ENCODE measurements at places on chromosomes 1 and 21. TPM values are rescaled to one million over a fixed set of nuclear protein-coding genes. Genes with fewer than 3 reads are reported as not detected.

The SELP gene
- total RNA-seq: 0.70 TPM

The GJA5 gene
- 1.7 TPM for total RNA-seq

The TPRG1L gene
- 93.9 TPM for total RNA-seq

The TATDN3 gene
- 22.3 TPM for total RNA-seq

The FCMR gene
- total RNA-seq: 9.5 TPM

The FLG2 gene
- total RNA-seq: 0.13 TPM

The CSF3R gene
- total RNA-seq: 6.0 TPM

The THRAP3 gene
- 49.5 TPM for total RNA-seq

The ELAVL4 gene
- 3.3 TPM for total RNA-seq

The C4BPB gene
- not detected for total RNA-seq

The ATF3 gene
- 10.0 TPM for total RNA-seq

The CFHR1 gene
- not detected for total RNA-seq

DNA sequence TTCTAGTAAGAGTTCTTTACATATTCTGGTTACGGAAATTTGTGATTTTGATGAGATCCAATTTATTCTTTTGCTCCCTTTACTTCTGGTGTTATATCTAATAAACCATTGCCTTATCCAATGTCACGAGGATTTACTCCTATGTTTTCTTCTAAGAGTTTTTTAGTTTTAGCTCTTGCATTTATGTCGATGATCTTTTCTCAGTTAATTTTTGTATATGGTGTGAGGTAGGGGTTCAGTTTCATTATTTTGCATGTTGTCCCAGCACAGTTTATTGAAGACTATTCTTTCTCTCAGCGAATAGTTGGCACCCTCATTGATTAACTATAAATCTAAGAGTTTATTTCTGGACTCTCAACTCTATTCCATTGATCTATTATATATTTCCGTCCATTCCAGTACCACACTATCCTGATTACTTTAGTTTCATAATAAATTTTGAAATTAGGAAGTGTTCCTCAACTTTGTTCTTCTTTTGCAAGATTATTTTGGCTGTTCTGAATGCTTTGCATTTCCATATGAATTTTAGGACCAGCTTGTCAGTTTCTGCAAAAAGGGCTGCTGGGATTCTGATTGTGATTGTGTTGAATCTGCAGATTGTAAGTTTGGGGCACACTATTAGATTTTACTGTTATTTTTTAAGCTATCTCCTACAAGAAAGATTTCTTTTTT is 4.0 kb downstream of the KDM1A start:
- no peak for DNase-seq

- no peak for DNase-seq
Observed at GRCh38 chr1:212497553-212497952, 64.8 kb downstream of the NENF start.

GRCh38 chr1:96222701-96223100 is 498.9 kb upstream of the PTBP2 start:
- no peak for DNase-seq

DNA sequence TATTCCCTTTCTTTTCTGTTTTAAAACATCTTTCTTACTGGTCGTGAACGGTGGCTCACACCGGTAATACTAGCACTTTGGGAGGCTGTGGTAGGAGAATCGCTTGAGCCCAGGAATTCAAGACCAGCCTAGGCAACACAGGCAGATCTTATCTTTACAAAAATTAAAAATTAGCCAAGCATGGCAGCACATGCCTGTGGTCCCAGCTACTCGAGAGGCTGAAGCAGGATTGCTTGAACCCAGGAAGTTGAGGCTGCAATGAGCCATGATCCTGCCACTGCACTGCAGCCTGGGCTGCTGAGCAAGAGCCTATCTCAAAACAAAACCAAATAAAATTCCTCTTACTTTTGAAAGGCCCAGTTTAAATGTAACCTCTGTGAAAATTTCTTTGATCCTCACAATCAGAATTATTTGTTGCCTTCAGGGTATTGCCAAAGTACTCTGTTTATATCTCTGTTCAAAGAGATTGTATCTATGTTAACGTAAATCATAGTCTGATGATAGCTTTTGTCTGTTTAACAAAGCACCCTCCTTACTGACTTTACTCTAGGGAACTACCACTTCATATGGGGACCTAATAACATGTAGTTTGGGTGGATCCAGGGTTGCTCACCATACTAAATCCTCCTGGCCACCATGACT is 71.6 kb downstream of the RERE start:
- DNase-seq: no peak

GRCh38 chr1:185439727-185440415 is 122.8 kb upstream of the IVNS1ABP start:
- DNase-seq: no peak

GRCh38 chr1:116403496-116404136 is 30.6 kb downstream of the ATP1A1 start:
- no peak for DNase-seq

DNA sequence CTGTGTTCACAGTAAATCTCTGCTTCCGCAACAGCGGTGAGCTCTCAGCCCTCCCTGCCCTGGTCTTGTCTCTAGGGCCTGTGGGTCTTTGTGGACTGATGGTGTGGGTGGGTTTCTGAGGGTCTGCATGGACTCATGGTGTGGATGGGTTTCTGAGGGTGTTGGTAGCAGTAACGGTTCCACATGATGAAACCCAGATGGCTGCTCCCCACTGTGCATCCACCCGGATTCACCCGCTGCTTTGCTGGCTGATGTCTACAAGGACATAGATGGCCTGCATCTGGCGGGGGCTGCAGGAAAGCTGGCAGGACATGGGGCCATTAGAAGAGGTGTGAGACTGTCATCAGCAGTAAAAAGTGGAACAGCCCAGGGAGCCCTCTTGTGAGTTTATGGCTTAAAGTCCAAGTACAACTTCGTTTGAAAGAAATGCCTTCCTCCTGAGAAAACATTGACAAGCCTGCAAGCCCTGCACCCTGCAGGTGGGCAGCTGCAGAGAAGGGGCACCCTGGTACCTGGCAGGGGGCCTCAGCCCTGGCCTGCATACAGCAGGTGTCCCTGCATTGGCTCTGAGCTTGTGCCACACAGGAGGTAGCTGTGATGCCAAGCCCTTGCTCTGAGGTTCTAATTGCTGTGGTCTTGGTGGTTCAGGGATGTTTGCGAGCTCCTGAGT is 156.9 kb upstream of the COL6A1 start:
- no peak for DNase-seq

- DNase-seq: no peak
Observed at GRCh38 chr1:158150523-158150922, 30.2 kb upstream of the CD1D start.

GRCh38 chr1:89295187-89295586 is 22.5 kb upstream of the GBP5 start:
- no peak for DNase-seq

GRCh38 chr1:116105996-116106395 is 5.2 kb upstream of the MAB21L3 start:
- DNase-seq: no peak

GRCh38 chr1:44655609-44656008 is 18.7 kb downstream of the TMEM53 start:
- peak; percentile 19 for DNase-seq

DNA sequence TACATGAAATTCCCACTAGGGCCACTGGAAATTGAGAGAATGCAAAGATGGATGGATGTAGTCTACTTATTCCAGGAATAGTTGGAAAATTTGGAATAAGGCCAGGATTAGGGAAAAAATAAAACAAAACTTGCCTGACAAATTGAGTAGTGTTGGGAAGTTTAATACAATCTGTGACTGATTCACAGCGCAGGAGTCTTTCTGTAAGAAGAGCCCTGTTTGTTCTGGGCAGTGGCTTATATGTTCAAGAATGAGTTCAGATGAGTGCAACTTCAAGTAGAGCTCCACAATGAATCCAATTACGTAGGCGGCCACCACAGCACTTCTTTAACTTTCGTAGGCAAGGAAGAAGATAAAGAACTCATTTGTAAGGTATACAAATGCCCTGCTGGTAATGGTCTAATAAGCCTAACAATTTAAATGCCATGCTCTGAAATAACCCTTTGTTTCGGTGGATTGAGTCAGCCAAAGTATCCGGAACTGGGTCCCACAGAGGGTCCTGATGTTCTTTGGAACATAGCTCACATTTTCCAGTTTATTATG is 47.1 kb upstream of the KCNE1 start:
- no peak for DNase-seq

- no peak for DNase-seq
Observed at GRCh38 chr1:220380885-220381284, 108.6 kb upstream of the RAB3GAP2 start.

GRCh38 chr1:59601041-59601441 is 213.7 kb upstream of the HOOK1 start:
- no peak for DNase-seq

- DNase-seq: peak; percentile 27
Observed at GRCh38 chr1:211487082-211487481, 4.9 kb downstream of the RD3 start.

DNA sequence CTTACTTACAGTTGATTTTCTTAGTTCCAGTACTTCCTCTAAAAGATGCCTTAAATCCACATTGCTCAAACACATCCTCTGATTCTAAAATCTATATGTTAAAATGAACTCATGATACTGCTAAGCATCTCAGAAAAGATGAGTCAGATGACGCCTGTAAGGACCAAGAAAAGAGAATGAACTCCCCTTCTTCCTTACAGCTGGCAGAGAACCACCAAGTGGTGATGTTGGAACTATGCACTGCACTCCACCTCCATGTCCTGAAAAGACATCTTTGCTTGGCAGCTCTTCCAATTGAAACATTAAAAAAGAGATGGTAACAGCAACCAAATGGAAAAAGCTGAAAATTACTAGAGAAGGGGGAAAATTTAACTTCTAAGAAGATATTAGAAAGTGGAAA is 648.8 kb downstream of the PTPRC start:
- no peak for DNase-seq

DNA sequence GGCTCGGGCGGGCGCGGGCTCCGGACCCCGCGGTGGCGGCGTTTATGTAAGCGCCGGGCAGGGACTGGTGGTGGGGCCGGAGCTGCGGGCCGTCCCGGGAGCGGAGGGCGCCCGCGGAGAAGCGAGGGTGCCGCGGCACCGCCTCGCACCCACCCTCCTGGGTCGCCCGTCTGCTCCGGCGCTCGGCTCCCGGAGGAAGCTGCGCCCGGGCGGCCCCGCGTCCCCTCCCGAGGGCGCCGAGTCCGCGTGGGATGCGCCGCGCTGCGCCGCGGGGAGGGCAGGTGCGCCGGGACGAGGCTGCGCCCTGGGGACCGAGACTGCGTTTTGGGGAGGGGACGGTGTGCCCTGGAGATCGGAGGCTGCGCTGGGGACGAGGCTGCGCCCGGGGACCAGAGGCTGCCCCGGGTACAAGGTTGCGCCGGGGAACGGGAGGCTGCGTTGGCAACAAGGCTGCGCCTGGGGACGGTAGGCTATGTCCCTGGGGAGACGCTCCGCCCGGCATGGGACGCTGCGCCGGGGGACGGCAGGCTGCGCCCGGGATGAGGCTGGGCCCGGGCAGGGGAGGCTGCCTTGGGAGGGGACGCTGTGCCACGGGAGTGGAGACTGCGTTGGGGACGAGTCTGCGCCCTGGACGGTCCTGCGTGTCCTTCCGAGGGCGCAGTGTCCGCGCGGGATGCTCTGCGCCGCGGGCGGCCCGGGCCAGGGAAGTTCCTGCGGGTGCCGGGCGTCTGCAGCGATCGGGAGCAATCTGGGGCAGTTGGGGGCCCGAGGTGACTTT is 627 bp downstream of the ADARB1 start:
- peak; percentile 58 for DNase-seq
